Calu3 (cell line): ENCODE measurements at places on chromosomes 6 and 20.

DNA sequence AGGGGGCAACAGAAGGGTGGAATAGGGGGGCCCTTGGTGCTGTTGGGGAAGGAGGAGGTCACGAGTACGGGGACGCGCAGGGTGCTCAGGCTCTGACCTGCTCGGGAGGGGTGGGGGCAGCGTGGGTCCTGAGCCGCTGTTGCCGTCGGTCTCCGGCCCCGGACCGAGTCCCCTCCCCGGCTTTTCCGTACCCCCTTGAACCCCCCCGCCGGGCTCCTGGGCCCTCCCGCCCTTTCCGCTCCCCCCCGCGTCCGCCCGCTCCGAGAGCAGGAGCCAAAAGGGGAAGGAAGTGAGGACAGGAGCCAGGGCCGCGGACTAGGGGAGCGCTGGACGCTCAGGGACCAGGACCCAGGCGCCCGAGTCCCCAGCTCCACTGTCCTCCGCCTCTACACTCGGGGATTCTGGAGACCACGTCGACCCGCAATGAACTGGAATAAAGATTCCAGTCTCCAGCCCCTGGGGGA lies at the start of gene RGL2:
Gene RGL2, minus strand, starts transcription at position 170 of the 464 bp plus-strand sequence. CDS start 332 bp downstream, outside the sequence.
- DNase-seq: peak; percentile 79

GRCh38 chr6:126477678-126478077 lies 137.8 kb downstream of the CENPW start:
- no peak for DNase-seq

DNA sequence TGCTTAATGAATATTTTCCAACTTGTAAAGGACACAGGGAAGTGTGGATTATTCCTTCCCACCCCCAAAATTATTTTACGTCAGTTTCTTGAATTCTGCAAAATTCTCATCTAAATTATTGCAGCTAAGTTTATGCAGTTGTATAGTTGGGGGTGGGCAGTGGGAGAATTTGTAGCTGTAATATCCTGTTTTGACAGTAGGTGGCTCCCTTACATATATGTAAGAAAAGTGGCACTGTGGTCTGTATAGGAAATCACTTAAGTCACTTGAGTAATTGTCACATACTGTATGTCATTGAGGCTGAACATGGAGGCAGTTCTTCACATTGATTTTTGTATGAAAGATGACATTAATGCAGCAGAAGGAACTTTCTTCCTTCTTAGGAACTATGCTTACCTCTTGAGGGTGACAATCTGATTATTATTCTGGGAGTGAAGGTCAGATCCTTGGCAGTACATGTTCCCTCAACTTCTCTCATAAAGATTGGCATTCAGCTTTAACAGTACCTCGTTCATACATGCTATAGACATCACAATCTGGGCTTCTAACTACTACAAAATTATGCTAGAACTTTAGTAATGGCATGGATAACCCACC lies 14.6 kb upstream of the CFAP206 start:
- peak; percentile 38 for DNase-seq

GRCh38 chr6:72417759-72418158 lies 204.1 kb upstream of the KCNQ5 start:
- no peak for DNase-seq

DNA sequence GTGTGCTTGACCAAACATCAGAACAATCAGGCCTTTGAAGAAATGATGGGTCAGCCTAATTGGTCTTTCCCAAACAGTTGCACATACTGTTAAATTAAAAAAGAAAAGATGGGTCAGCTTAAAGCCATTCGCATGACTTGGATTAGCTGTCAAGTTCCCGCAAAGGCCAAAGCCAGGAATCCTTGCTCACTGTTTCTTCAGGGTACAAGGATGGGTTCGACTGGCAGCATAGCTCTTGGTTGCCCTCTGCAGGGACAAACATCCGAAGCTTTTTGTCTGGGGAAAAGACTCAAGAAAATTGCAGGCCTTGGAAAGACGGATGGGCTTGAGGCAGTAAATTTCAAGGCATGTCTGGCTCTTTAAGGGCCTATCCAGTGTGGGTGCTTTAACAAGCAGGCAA lies 168.0 kb downstream of the HDGFL1 start:
- DNase-seq: peak; percentile 29

DNA sequence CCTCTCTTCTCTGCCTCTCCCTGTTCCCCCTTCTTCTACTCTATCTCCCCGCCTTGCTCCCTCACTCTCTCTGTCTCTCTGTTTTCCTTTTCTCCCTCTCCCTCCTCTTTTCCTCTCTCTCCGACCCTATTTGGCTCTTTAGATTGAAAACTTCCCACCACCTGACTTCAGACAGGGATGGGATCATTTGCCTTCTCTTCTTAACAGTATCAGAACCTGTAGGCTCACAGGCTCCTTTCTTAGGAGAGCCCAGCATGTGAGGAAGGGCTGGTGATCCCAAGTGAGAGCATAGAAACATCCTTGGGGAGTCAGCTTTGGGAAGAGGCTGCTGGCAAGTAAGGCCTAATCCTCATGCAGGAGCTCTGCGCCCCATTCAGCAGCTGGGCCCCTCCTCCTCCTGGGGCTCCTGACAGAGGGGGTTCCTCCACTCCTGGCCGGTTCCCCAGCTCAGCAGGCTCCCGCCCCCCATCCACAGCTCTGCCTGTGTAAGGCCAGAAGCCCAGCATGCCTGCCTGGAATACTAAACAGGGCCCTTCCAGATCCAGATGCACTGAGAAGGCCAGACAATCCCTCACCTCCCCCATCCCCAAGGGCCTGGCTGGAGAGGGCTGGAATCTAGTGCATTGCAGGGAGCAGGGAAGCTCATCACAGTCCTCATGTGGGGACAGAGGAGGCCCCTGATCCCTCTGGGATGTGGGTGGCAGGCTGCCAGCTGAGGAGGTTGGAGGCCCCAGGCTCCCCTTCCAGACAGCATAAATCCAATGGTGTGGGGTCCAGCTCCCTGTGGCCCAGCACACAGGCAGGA lies 93.4 kb downstream of the PTPRT start:
- DNase-seq: no peak

- no peak for DNase-seq
These were observed 114.2 kb downstream of the MAP3K7 start for GRCh38 chr6:90472716-90473115.

GRCh38 chr6:17962436-17963031 lies 24.9 kb downstream of the KIF13A start:
- DNase-seq: no peak

- no peak for DNase-seq
These were observed 14.6 kb downstream of the RPS6KA2 start for GRCh38 chr6:166612471-166612881.

GRCh38 chr6:37145443-37145842 lies 24.5 kb upstream of the PIM1 start:
- no peak for DNase-seq

GRCh38 chr6:12637960-12638641 lies 78.5 kb upstream of the PHACTR1 start:
- DNase-seq: peak; percentile 66

DNA sequence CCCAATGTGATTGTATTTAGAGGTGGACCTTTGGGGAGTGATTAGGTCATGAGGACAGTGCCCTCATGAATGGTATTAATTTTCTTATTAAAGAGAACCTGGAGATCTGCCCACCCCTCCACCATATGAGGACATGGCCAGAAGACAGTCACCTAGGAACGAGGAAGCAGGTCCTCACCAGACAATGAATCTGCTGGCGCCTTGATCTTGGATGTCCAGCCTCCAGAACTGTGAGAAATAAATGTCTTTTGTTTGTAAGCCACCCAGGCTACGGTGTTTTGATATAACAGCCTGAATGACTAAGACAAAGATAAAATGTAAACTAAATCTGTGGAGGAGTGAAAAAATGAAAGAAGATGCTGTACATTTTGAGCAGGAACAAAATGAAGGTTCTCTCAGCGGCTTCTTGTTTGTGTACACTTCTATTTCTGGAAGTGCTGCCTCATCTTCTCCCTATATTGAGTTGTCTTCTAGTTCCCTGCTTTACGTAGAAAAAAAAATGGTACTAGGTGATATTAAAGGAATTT lies 1.5 kb upstream of the IPCEF1 start:
- DNase-seq: no peak

DNA sequence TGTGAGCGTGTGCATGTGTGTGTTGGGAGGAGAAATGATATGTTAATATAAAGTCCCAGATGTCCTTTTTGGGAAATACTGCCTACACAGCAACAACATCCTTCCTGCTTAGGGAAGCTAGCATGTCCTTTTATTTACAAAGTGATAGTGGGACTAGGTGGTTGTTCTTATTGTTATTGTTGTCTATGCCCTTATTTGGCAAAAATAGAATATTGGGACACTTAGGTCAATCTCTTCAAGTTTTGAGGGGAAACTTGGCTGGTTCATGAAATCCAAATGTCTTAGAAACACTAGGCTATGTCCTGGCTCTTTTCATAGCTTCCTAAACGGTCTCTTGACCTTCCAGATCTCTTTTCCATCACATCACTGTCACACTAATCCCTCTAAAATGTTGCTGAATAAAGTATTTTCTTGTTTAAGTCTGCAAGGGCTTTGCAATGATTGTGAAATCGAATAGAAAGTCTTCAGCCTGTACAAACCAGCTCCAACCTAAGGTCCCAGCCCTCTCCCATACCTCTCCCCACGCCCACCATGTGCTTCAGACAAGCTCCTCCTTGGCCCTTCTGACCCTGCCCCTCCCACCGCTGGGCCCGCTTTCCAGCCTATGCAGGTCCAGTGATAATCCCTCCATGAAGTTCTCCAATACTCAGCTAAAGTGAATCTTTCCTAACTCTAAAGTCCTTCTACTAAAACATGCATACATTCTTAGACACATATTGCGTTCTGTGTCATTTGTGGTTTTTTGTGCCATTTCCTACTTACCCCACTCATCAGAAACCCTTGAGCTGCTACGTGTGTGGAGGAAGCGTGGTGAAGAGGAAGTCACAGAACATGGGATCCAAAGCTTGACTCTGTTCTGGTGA lies 205.1 kb downstream of the LY86 start:
- DNase-seq: no peak

DNA sequence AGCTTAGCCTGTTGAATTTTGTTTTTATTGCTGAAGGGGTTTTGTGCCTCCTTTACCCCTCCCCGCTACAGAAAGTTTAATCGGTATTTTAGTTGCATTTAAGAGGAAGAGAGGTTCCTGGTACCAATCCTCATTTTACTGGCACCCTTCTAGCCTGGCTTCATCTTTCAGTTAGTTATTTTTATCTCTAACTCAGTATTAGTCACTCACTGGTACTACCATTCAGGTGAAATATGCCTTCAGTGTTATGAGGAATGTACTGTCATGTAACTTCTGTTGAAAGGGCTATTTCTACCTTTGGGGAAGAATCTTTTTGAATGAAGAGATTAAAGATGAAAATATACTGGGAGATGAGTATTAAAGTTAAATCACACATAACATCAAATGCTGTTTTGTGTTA lies 211.8 kb downstream of the CDKAL1 start:
- no peak for DNase-seq

GRCh38 chr6:130412556-130413290 lies 46.9 kb downstream of the TMEM200A start:
- DNase-seq: no peak

- no peak for DNase-seq
These were observed 25.5 kb downstream of the CNKSR3 start for GRCh38 chr6:154484942-154485341.

DNA sequence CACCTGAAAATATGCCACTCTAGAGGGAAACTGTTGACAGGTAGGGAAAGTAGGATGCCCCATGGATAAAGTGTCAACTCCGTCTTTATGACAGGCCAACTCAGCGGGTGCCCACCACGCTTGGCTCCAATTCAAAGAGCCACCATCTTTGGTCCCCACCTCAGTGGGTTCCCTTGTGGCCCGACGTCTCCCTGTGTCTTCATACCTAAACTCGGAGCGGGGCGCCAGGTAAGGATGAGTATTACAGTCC lies 277 bp downstream of the MDC1 start:
- no peak for DNase-seq

- DNase-seq: no peak
These were observed 69.4 kb upstream of the CLDN20 start for GRCh38 chr6:155194399-155194798.

DNA sequence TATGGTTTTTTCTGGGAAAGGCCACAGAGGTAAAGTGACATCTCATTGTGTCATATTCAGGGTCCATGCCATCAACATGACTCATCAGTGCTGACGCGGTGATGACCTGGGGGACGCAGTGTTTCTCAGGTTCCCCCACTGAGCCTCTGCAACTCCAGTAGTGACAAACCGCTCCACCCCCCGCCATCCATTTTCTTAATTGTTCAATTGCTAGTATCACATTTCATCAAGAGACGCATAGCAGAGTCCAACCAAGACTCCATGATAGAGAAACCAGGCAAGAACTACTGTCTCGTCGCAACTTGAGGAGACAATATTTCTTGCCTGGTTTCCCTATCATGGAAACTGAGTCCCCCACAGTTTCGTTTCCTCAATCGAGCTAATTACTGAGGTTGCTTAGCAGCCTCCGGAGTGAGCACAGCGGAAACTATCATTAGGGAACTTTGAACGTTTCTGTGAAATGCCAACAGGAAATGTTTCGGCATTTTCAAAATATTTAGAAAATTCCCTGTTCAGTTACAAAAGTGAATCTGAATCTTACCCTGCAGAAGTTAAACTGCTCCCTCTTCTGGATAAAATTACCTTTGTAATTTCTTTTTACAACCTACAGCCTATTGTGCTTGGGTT lies 12.2 kb upstream of the SERPINB1 start:
- DNase-seq: peak; percentile 73

GRCh38 chr6:97399208-97399607 lies 116.2 kb upstream of the MMS22L start:
- DNase-seq: no peak

GRCh38 chr20:59451066-59451630 lies 150.7 kb downstream of the EDN3 start:
- DNase-seq: no peak

DNA sequence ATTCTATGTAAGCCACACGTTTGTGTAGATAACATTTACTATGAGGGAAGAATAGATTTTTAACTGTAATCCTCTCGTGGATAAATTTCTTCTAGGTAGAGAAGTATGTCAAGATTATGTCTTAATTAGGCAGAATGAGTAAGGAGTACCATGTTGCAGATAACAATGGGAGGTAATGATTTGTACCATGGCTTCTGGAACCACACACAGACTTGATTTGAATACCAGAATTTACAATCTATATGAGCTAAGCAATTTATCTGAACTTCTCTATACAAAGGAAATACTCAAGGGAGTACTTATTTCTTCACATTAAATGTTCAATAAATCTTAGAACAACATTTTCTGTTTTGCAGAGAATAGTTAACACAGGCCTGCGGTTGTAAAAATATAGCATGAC lies 51.5 kb downstream of the RPS12 start:
- no peak for DNase-seq

GRCh38 chr6:4029687-4030086 lies 49.2 kb downstream of the FAM217A start:
- DNase-seq: no peak
